ENCODE measurements at places on chromosomes 6 and 20.

- no peak for DNase-seq
Measured at GRCh38 chr6:3471711-3472110, 14.9 kb upstream of the SLC22A23 start.

GRCh38 chr6:7960141-7960540 is 49.6 kb upstream of the TXNDC5 start:
- DNase-seq, result no peak

DNA sequence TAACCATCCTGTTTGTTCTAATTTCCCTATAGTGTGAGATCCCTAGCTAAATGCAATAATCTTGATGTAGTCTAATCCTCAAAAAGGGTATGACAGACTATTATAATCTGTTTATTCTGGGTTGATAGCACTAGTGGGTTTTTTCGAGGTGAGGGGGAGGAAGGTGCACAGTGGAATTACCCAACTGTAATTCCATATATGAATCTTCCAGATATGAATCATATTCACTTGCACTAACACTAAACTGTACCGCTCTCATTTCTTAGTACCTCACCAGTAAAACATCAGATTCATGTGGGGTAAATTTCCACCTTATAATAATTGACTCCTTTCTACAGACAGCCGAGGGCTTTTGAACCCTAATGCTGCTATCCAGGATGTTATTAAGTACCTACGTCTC is 16.5 kb downstream of the NCOA7 start:
- no peak for DNase-seq

DNA sequence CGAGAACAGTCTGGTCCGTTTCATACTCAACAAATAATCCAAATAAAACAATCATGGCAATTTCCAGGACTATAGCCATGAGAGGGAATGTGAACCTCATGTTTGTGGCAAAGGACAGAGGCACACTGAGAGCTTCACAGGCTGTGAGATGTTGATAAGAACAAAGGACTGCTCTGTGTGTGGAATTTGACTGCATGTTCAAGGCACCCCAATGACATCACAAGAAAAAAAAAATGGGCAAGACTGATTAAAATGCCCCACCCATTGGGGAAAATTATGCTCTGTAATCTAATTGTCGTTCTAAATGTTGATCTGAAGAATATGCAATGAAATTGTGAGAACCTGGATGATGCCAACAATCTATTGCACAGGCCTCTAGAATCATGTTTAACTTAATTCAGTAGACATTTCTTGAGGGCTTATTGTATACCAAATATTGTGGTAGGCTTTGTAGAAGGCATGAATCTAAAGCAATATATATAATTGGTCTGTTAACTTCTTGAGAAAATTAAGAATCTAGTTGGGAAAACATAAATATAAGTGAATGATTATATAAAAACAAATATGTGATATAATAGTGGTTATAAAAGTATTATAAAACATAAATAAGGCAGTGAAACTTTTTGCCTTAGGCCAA is at the start of gene RHAG:
RHAG (minus strand) TSS at position 127 of the 637 bp plus-strand sequence; CDS start at position 100, 27 bp downstream.
- DNase-seq, result no peak

- DNase-seq, result no peak
Measured at GRCh38 chr20:58515233-58516212, at the start of gene APCDD1L. APCDD1L (minus strand) TSS chr20:58515399; CDS start chr20:58514707, 692 bp downstream.

- DNase-seq, result no peak
Measured at GRCh38 chr6:71745525-71745924, 140.8 kb upstream of the RIMS1 start.

- no peak for DNase-seq
Measured at GRCh38 chr6:44668976-44669934, 281.7 kb downstream of the CDC5L start.

- DNase-seq, result no peak
Measured at GRCh38 chr6:149233056-149233715, 84.3 kb upstream of the TAB2 start.

GRCh38 chr6:160690458-160690857 is 11.6 kb upstream of the PLG start:
- no peak for DNase-seq
